NCI-H82 (cell line): ENCODE measurements at places on chromosomes 7 and 10.

DNA sequence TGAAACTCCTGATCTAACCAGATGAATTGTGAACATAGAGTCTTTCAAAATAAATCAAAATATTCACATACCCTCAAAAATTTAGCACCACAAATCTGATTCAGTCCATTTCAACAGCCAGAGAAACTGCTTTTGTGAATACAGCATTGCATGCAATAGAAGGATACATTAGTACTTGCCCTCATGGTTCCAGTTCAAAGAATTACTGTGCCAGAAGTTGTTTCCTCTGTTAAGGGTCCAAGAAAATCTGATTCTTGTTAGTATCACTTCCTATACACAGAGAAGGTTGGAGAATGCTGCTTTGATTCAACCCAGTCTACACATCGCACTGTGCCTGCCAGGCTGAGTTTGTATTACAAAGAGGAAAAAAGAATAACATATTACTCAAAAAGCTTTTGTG is 115.6 kb downstream of the TFEC start:
- DNase-seq: no peak

GRCh38 chr7:138907850-138908249 is 73.3 kb downstream of the KIAA1549 start:
- DNase-seq: peak; percentile 6

GRCh38 chr7:111090846-111091245 is at the start of gene LRRN3:
Gene LRRN3 (plus strand): TSS chr7:111091127. CDS start chr7:111122773, 31,646 bp downstream.
- DNase-seq: peak; percentile 67

DNA sequence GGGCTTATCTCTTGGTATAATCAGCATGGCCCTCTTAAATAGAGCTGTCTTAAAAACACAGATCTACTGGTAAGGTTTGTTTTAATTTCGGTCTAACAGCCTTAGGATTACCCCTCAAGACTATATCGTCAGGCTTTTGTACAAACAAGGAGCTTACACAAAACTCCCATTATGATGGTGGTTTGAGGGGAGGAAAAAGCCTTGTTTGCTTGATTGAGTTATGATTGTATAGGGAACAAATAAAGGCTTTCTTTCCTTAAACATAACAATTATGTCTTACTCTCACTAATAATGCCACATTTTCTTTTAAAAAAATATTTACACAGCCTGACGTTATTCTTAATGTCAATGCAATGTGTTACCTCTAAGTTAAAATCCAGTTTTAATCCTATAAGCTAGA is 188.8 kb upstream of the TCF7L2 start:
- DNase-seq: peak; percentile 47

DNA sequence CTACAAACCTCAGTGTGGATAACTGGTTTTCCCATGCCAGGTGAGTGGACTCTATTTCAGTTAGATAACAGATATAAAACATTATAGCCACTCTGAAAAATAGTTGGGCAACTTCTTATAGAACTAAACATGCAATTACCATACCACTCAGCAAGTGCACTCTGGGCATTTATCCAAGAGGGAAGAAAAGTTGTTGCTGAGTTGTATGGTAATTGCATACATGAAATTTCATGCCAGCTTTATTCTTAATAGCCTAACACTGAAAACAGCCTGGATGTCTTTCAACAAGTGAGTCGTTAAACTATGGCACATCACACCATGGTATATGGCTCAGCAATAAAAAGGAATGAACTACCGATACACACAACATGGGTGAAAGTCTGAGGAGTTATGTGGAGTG is 10.6 kb upstream of the UPP1 start:
- no peak for DNase-seq

DNA sequence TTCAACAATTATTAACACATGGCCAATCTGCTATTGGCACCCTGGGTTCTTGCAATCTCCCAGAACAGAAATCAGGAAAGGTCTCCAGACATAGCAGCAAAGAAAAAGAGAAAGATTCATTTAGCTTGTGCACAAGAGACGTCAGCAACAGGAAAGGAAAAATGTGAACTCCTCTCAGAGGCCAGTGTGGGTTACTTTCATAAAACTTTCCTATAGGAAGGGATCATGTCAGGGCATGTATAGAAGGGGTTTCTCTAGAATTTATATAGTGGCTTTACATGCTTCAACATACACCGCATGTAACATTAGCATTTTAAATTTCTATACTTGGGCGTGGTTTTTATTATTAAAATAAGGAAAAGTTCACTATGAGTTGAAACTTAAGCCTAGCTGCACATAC is 725.1 kb downstream of the SORCS1 start:
- no peak for DNase-seq

DNA sequence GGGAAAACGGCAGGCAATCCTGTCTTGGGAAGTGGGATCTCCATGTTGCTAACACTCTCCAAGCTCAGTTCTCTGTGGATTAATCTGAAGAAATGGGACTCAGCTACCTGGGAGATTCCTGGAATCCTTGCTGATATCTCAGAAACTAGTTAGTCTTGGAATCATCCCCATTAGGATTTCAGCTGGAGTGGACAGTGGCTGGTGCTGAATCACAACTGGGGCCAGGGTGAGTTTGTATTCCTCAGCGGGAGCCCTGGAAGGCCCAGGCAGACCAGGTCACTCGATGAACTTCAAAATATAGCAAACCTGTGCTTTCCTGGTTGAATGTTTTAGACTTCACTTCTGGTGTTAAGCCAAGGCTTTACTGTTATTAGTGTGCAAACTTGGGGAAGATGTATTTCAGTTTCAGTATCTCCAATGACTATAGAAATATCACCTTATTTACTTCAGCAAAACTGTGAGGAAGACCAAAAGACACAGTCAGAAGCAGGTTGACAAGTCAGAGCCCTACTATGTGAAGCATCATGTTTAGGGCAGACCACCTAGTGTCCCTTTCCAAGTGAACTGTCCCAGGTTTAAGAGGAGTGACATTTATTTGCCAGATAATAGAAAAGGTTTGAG is 126.1 kb downstream of the AOAH start:
- no peak for DNase-seq

- no peak for DNase-seq
These were observed 616.4 kb downstream of the SDK1 start for GRCh38 chr7:3917436-3917835.
